ENCODE measurements at places on chromosomes 3 and 15. TPM values are rescaled to one million over a fixed set of nuclear protein-coding genes. Genes with fewer than 3 reads are reported as not detected.

- no peak for DNase-seq
Observed at GRCh38 chr3:71987828-71988227, 202.9 kb upstream of the PROK2 start.

- DNase-seq = no peak
Observed at GRCh38 chr3:195282961-195283360, 12.0 kb upstream of the XXYLT1 start.

GRCh38 chr3:153835540-153835939, 285.6 kb upstream of the ARHGEF26 start:
- no peak for DNase-seq

GRCh38 chr3:51874889-51875288, 512 bp downstream of the IQCF5 start:
- no peak for DNase-seq

GRCh38 chr15:31367021-31367729, 40.5 kb downstream of the KLF13 start:
- DNase-seq = no peak

- no peak for DNase-seq
Observed at GRCh38 chr15:65408324-65409035, 14.3 kb downstream of the IGDCC4 start.

DNA sequence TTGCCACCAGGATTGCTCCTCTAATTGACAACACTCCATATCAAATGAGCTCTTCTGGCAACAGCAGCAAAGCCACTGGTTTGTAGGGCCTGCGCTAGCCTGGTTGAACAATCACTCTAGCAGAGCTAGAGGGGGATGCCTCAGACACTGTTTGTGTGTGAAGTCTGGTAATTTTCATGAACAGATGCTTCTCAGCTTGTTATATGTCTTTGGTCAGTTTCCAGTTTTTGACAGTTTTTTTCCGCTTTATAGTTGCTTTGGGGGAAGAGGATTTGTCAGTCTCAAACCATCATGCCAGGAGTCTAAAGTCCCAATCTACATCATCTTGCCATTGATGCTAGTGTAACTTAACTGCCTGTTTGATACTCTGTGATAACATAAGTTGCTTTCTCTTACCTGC, 136.0 kb downstream of the HCN4 start:
- no peak for DNase-seq

DNA sequence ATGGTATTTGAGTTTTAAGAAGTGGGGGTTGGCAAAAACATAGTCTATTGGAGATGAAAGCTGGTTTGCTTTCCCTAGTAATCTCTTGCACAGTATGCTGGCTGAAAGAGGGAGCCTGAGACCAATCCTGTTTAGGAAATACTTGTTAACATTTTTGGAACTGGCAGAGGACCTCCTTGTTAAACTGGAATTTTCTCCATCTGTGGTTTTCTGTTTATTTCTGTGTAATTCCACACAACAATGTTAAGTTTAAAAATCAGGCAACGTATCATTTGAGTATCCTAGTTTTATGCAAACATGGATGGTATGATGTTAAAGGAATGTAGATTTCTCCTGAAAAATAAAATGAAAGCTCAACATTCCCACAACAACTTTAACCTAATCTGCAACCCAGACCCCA, 536.0 kb upstream of the TBL1XR1 start:
- no peak for DNase-seq

DNA sequence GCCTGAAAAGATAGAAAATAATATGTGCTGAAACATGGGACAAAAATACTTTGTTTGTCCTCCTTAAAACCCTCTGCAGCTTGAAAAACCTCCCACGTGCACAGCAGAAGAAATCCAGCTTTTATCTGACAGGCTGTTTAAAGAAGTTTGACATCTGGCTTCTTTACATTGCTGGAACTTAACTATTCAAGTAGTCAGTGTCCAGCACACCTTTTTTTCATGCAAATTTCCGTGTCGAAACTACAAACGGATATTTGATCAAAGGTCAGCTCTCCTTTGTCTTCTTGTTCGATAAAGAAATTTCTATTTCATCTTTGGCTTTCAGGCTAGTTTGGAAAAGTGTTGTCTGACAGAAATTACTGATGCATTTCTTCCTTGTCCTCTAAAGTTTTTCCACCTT, 66.8 kb upstream of the KBTBD8 start:
- no peak for DNase-seq

DNA sequence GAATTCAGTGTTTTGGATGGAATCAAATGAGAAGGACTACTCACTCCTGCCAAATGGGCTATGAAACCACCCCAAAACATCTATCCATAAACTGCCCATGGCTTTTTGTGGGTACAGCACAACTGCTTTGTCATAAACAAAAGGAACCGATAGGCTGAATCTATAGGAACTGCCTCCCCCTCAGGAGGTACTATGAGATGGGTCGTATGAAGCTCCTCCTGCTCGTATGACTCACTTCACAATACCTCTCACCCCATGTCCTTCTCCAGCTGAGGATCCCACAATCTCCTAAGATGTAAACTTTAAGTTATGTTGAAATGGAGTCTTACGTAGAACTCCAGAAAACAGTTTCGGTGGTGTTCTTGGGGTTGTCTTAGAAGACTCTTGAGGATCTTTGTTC, 129.9 kb upstream of the SAMMSON start:
- DNase-seq = no peak

DNA sequence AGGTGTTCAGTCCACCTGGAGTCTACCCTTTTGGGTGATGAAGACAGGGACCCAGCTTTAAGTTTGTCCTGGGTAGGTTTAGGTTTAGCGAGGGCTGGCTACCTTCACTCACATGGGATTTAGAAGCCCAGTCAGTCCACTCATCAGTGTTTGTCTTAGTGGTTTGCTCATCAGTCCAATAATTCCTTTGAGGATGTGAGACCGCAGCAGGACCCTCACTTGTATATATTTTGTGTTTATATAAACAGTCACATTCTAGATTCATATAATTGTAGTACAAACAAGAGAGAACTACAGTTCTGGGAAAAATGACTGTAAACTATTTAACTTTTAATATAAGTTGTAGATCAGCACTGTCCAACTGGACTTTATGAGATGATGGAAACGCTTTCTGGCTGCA, 18.2 kb downstream of the EFCC1 start:
- DNase-seq = no peak

DNA sequence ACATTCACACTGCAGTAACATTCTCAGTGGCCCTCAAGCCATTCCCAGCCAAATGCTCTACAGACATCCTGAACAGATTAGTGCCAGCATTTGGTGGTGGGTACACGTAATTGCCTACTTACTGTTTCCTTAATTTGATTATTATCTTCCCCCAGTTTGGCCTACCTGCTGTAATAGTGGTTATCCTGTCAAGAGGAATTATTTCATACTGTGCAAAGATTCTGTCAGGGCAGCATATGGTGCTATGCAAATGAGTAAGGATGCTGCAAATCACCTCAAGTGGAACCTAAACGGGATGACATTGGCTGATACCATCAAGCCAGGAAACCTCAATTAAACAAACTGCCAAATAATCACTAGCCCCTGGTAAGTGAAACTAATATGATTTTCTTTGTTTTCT, 88.7 kb downstream of the SEMA6D start:
- no peak for DNase-seq

DNA sequence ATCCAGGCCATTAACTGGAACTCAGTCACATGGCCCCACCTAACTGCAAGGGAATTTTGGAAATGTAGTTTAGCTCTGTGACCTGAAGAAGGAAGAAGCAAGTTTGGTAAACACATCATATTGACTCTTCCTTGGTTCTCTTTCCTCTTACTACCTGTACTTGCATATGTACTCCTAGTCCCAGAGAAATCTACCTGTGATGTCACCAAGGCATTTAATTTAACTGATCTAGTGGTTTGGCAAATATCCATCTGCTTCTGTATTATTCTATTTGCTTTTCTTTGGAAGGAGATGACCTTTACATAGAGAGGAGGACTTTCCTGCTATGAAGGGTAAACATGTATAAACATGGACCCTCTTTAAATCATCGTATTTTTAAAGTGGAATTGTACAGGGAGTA, 150.8 kb downstream of the TMEM108 start:
- DNase-seq = no peak

GRCh38 chr15:50120729-50121128, 1.7 kb upstream of the ATP8B4 start:
- no peak for DNase-seq

- no peak for DNase-seq
Observed at GRCh38 chr3:184726497-184726896, 14.6 kb upstream of the MAGEF1 start.

GRCh38 chr3:80785875-80786274, 975.6 kb downstream of the GBE1 start:
- DNase-seq = no peak

DNA sequence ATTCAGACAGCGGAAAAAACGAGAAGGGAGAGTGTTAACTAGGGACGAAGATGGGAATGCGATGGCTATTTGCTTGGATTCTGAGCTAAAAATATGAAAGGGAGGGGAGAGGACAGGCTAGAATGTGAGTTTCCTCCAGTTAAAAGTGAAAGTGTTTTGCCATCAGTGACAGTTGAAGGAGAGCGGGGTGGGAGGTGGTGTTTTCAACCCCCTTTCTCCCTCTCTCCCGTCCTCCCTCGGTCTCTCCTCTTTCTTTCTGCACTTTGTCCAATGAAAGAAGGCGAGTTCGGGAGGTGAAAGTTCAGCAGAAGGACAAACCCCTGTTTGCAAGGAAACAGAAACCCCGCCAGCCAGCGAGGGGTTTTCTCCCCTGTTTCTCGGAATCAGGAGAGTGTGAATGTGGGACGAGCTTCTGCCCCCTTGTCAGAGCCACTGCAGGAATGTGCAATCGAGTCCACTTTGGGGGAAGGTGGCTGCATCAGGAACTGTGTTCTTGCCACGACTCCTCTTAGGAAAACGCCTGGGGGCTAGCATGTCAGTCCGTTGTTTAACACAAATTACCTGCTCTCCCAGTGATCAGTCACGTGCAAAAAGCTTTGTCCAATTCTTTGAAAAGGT, 975 bp upstream of the FOXP1 start:
- DNase-seq = no peak

GRCh38 chr3:177378168-177378567, 180.9 kb upstream of the TBL1XR1 start:
- DNase-seq = no peak

The CD200R1 gene
- 3.8 TPM for total RNA-seq

The SLC12A1 gene
- total RNA-seq = not detected

The TBC1D23 gene
- total RNA-seq = 32.1 TPM

The AMIGO3 gene
- 0.82 TPM for total RNA-seq

The EPHA3 gene
- 2.8 TPM for total RNA-seq

The AHSG gene
- total RNA-seq = not detected

The ZMYND10 gene
- total RNA-seq = 0.32 TPM

The SPATA16 gene
- total RNA-seq = not detected

The MYLK gene
- total RNA-seq = 188 TPM

The BOC gene
- 43.8 TPM for total RNA-seq

The SOX2 gene
- total RNA-seq = not detected

The ZNF774 gene
- 1.4 TPM for total RNA-seq

The FMN1 gene
- total RNA-seq = 35.5 TPM

The CADPS gene
- 4.4 TPM for total RNA-seq

The OR4M2 gene
- not detected for total RNA-seq

Measured in omental fat pad (tissue), 4 donors.